ENCODE measurements at places on chromosomes 5 and 9. TPM values are rescaled to one million over a fixed set of nuclear protein-coding genes. Genes with fewer than 3 reads are reported as not detected.
A peak's percentile ranks its signal among the peaks of the same experiment; 100 is the strongest.

- H3K27me3 ChIP-seq, result no peaks in the 10 kb centered on the region
- no peaks in the 10 kb centered on the region for H3K4me1 ChIP-seq
- no peaks in the 10 kb centered on the region for H3K36me3 ChIP-seq
- H3K4me3 ChIP-seq, result no peak overlapping the region
Measured at GRCh38 chr5:42583322-42583721, 160.1 kb downstream of the GHR start.

DNA sequence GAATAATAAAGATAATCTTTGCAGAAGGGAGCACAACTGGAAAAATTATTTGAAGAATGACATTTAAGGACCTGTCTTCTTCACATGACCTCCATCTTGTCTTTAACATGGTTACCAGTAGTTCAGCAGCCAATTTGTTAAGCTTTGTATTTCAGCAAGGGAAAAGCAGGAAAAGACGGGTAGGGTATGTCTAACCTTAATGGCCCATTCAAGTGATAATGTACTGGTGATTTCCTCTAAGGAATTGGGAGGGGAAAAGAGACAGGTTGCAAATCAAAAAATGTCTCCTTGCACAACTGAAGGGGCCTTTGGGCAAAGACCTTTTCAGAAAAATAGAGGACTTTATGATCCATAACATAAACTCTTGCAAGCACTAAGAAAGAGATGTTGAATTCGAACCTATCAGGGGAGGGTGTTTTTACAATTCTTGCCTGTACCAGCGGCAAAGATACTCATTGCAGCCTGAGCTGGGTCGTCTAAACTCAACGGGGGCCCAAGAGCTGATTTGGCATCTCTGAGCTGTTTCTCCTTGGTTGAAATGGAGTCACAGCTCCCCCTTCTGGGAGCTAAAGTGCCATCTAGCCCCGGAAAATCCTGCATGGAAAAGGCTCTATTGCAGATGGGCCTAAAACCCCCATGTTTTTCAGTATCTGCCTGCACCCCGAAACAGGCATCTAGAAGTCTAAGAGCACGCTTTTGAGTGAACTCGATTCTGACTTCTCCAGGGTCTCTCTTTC, 3.8 kb downstream of the BRINP1 start:
- peaks cover 8% of the 10 kb centered on the region for H3K36me3 ChIP-seq
- H3K27ac ChIP-seq, result no peak overlapping the region
- peak overlapping the region; percentile 48 for H3K4me3 ChIP-seq
- H3K4me1 ChIP-seq, result peaks cover 17% of the 10 kb centered on the region
- peak; percentile 87 for DNase-seq

DNA sequence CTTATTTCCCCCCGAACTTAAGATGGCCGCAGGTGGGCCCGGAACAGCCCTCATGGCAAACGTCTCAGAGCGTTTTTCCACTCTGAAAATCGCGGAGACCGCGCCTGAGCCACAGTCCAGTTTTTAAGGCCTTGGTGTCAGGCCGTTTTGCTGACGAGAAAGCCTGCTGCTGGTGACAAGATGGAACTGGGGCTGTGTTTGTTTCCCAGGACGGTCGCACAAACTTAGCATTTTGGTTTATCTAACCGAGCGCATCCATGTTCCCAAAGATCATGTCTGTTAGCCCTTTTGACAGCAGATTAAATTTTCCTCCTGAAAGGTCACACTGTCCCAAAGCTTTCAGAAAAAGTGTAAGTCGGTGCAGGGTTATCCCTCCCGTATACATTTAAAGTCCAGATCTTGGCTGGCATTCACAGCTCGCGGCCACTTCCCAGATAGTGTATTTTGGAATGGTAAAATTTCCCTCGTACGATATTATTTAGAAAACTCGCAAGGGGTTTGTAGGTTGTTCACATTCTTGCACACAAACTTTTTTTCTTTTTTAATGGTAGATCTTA, 812 bp downstream of the SREK1 start:
- no peak for DNase-seq
- H3K27me3 ChIP-seq, result no peaks in the 10 kb centered on the region
- peaks cover 12% of the 10 kb centered on the region for H3K36me3 ChIP-seq
- H3K4me1 ChIP-seq, result no peaks in the 10 kb centered on the region

GRCh38 chr9:75588808-75589207, 301.7 kb upstream of the PCSK5 start:
- no peak for DNase-seq
- H3K4me3 ChIP-seq, result no peak overlapping the region
- no peaks in the 10 kb centered on the region for H3K4me1 ChIP-seq
- H3K36me3 ChIP-seq, result no peaks in the 10 kb centered on the region
- no peaks in the 10 kb centered on the region for H3K27me3 ChIP-seq

GRCh38 chr9:133306242-133307204, 29.5 kb downstream of the SURF6 start:
- no peak for DNase-seq
- H3K36me3 ChIP-seq, result peaks cover 10% of the 10 kb centered on the region
- no peak overlapping the region for H3K4me3 ChIP-seq
- H3K4me1 ChIP-seq, result no peaks in the 10 kb centered on the region

DNA sequence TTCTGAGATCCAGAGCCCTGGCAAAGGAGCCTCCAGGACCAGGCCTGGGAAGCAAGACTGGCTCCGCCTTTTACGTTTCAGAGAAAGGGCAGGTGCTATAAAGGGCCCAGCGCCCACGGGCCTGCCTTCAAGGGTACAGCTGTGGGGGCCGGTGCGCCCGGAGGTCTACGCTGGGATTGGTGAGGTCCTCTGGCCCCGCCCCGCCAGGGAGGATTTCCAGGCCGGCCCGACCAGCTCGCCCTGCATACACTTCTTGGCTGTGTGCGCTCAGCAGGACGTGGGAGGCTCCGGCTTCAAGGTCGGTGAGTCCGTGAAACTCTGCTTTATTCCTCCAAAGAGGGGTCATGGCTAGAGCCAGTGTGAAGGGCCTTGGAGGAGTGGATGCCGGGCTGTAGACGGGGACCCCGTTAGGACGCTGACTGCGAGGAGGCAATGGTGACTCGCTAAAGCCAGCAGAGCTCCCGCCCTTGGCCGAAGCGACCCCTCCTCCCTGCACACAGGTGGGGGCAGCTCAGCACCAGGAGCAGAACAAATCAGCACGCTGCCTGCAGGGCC, at the start of gene CKMT2:
TSS of gene CKMT2 (plus strand) at position 243 of the 555 bp plus-strand sequence. CDS start 17,811 bp downstream, outside the sequence.
- peaks cover 3% of the 10 kb centered on the region for H3K4me1 ChIP-seq
- peaks cover 6% of the 10 kb centered on the region for H3K36me3 ChIP-seq
- H3K27me3 ChIP-seq, result no peaks in the 10 kb centered on the region
- peak; percentile 95 for DNase-seq
- H3K27ac ChIP-seq, result no peak within 1 kb of the TSS
- peak within 1 kb of the TSS; percentile 84 for H3K4me3 ChIP-seq

DNA sequence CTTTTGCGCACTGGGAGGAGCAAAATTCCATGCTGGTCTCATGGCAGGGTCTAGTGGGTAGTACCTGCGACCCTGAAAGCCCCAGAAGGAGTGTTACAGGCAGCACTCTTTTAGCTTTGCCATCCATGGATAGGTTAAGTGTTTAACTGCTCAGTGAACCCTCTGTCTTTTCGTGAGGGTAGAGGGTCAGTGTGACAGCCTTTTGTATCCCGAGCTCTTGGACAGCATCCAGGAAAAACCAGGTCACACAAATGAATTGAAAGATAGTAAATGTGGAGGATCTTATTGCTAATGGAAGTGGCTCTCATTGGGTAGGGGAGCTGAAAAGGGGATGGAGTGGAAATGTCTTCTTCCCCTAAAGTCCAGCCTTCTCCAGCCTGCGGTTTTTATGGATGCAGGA, 57.8 kb upstream of the CCDC112 start:
- no peak overlapping the region for H3K4me3 ChIP-seq
- no peak overlapping the region for H3K27ac ChIP-seq
- peaks cover 12% of the 10 kb centered on the region for H3K36me3 ChIP-seq
- DNase-seq, result no peak

DNA sequence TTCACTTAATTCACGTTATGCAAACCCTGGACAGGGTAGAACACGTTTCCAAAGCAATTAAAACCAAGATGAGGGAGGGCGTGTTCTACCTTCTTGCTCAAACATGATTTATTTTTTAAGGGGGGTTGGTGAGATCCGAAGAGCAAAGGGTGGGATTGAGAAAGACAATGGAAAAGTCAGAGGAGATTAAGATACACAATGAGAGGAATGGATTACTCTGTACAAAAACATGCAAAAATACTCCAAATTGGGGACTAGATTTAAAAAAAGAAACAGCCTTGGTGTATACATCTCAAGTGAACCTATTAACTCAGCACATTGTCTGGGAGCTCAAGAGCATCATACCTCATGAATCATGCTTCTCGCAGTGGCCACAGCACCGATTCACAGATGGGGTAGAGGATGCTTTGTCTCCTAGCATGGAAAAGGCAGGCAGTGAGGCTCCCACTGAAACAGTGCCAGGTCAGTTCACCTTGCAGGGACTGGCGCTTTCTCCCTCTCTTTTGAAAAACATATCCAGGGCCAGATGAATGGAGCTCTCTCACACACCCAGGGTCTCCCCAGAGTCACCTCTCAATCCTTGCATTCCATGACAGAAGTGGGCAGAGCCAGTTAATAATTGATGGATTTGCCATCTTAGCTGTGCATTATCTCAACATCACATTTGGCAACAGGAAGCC, 459.7 kb downstream of the BNC2 start:
- DNase-seq, result no peak
- no peaks in the 10 kb centered on the region for H3K4me1 ChIP-seq
- H3K27me3 ChIP-seq, result no peaks in the 10 kb centered on the region
- no peak overlapping the region for H3K27ac ChIP-seq

- H3K27me3 ChIP-seq, result no peaks in the 10 kb centered on the region
- DNase-seq, result peak; percentile 10
- no peak overlapping the region for H3K4me3 ChIP-seq
- H3K36me3 ChIP-seq, result peaks cover 30% of the 10 kb centered on the region
- no peak overlapping the region for H3K27ac ChIP-seq
- peaks cover 2% of the 10 kb centered on the region for H3K4me1 ChIP-seq
Measured at GRCh38 chr9:69131682-69132081, 42.4 kb upstream of the TJP2 start.

DNA sequence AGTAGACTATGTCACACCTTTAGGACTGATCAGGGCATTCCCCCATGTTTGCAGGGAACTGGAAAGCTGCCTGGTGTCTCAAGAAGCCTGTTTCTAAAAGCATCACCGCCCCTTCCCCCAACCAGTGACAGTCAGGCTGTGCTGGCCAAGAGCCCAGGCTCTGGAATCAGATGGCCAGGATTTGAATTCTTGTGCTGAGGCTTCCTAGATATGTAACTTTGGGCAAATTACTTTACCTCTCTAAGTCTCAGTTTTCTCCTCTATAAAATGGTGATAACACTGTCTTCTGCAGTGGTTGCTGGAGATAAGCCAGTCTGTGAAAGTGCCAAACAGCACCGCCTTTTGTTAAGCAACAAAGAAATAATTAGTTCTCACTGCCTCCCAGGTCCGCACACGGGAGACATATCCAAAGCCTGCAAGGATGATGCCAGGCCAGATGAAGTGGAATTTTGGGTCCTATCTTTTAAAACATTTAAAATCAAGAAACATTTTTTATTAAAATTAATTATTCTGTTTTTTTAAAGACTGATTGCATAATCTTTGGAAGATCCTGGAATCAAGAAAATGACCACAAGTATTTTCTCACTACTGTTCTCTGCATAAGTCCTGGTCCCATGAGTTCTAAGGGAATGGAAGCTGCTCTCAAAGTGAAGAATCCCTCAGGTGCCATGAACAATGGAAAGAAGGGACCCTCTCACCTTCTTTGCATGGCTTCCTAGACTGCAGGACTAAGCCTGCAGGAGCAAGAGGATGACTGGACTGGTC, 13.9 kb downstream of the SLC31A2 start:
- DNase-seq, result no peak
- H3K27me3 ChIP-seq, result no peaks in the 10 kb centered on the region
- H3K4me3 ChIP-seq, result no peak overlapping the region
- peaks cover 33% of the 10 kb centered on the region for H3K36me3 ChIP-seq
- no peak overlapping the region for H3K27ac ChIP-seq

- peaks cover 17% of the 10 kb centered on the region for H3K4me1 ChIP-seq
- H3K27me3 ChIP-seq, result no peaks in the 10 kb centered on the region
- H3K4me3 ChIP-seq, result 0 out of 3 replicates have a peak overlapping the region, but pooled peaks have one; percentile 14
- no peak overlapping the region for H3K27ac ChIP-seq
- H3K36me3 ChIP-seq, result no peaks in the 10 kb centered on the region
Measured at GRCh38 chr5:142358121-142358520, 33.3 kb upstream of the SPRY4 start.

- H3K27me3 ChIP-seq, result no peaks in the 10 kb centered on the region
- DNase-seq, result no peak
- no peak overlapping the region for H3K27ac ChIP-seq
Measured at GRCh38 chr9:115234094-115234493, 116.1 kb upstream of the TNC start.

The QRFP gene
- total RNA-seq, result not detected

The TIFAB gene
- not detected for total RNA-seq

The CYLC2 gene
- not detected for total RNA-seq

The C9orf85 gene
- total RNA-seq, result 14.4 TPM

The UBE2QL1 gene
- 0.11 TPM for total RNA-seq

The CSNK1G3 gene
- 45.6 TPM for total RNA-seq
